ENCODE measurements at places on chromosomes 11 and 22.

GRCh38 chr11:132779497-132779896 is 752.8 kb downstream of the OPCML start:
- no peak for DNase-seq

GRCh38 chr22:48864748-48865147 is 962.9 kb downstream of the BRD1 start:
- no peak for DNase-seq

DNA sequence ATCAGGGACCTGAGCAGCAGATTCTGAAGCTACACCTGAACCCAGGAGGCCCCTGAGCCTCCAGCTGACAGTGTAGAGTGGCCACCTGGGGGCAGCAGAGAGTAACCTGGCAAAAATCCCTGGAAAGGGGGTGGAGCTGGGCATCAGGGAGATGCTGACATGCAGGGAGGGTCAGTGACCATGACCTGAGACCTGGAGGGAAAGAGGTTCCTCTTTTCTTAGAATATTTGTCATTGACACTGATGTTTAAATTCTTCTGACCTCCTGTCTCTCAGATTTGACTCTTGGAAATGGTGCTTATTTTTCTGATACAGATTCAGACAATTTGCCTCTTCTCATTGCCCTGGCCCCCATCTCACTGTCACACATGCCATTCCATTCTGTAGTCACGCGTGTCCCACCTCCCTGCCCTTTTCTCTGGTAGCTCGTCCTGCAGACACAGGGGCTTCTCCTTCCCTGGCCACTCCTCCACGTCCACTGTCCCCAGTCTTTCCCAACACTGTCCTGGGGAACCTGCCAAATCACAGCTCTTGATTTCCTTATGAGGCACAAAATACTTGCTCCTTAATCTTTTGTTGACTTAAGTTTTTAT is 117.2 kb upstream of the IGLL5 start:
- DNase-seq, result no peak

DNA sequence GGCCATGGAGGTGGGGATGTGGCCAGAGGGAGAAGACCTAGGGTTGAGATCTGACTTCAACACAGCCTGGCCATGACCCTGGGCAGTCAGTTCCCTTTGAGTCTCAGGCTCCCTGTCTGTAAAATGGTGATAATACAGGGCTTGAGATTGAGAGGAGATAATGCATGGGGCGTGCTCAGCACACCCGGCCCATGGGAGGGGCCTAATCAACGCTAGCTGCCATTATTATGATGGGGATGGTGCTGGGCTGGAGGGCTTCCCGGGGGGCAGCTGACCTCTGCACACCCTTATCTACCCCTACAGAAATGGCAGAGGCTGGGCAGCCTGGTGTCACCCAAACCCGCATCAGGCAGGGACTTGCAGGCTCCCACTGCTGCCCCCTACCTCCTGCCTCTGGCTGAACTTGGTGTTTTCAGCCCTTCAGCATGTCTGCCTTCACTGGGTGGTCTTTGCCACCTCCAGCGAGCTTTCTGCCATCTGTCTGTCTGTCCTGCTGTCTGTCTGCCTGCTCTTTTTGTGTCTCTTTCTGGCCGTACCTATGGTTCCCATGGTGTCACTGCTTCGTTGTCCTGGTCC is 84.5 kb downstream of the CACNA1I start:
- DNase-seq, result no peak

DNA sequence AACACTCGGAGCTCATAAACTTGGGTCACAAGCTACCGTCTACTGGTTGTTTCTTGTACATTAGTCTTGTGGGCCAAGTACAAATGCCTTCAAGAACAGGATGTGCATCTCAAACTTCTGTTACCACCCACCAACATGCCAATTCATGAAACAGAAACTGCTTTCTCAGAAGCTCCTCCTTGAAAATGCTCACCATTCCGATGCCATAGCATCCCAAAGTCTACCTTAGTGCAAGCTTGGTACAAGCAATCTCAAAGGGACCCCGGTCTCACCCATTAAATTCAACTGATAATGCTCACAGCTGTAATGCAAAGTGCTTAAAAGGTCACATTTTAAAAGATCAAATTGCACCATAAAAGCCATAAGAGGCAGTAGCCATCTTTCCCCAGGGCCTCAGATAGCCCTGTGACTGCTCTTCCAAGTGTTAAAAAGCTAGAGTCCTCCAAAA is 31.8 kb upstream of the CCDC34 start:
- DNase-seq, result no peak

DNA sequence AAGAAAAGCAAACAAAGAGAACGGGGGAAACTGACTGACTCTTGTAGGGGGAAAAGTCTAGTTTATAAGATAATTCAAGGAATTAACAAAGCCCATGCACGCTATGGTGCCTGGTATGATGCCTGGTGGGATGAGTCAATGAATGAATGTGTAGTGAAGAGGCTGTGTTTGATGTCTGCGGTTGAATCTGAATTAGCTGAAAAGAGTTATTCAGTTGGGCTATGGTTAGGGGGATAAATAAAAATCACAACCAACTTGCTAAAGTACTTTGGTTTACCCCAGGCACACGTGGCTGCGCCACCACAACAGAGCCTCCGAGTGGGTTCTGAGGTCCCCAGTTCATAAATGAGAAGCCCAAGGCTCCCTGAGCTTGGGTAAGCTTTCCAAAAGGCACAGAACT is 369.3 kb upstream of the SYN3 start:
- no peak for DNase-seq

DNA sequence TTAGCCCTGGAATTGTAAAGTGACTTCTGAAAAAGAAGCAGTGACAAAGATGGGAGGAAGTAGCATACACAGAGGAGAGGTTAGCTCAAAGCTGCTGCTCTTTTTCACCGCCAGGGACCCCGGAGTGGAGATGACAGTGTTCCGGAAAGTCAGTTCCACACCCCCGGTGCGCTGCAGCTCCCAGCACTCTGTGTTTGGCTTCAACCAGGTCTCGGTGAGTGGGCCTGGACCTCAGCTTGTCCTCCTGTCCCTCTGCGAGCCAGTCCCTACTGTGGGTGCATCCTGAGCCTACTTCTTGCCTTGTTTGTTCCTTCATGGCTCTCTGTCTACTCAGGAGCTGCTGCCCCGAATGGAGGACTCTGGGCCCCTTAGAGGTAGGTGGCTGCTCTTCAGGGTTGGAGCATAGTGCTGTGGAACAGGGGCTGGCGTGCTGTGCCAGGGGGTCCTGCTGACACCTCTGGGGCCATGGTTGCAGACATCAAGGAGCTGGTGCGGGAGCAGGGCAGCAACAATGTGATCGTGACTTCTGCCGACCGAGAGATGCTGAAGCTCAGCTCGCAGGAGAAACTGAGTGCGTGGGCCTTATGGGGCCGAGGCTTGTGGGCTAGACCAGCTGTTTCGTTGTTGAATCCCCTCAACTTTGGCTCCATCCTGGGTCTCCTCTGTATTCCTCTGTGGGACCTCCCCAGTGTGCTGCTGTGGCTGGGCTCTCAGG is 1.7 kb downstream of the PCNX3 start:
- DNase-seq, result no peak

- DNase-seq, result no peak
Measured at GRCh38 chr11:117095284-117096161, 2.7 kb downstream of the SIK3 start.

- no peak for DNase-seq
Measured at GRCh38 chr22:34976474-34976873, 89.5 kb upstream of the ISX start.

DNA sequence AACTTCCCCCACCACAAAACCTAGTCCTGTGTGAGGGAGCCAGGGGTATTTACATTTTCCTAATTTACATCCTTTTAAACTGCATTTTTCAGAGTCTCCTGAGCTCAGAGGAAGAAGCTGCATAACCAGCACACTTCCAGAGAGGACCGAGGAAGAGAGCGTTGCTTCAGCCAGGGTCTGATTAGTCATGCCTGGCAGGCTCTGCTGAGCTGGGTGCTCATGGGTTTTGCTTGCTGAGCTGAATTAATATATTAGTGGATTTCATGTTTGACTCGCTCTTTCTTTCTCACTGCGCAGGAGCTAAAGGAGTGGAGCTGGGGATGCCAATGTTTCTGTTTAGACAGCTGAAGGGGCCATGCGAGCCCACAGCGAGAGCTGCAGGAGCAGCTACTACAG is 539.3 kb upstream of the B3GAT1 start:
- no peak for DNase-seq

- DNase-seq, result no peak
Measured at GRCh38 chr22:33844273-33844672, 76.0 kb downstream of the LARGE1 start.

GRCh38 chr22:42773167-42773566 is 52.5 kb upstream of the A4GALT start:
- no peak for DNase-seq

GRCh38 chr22:42560381-42560780 is 6.6 kb downstream of the SERHL2 start:
- DNase-seq, result no peak

DNA sequence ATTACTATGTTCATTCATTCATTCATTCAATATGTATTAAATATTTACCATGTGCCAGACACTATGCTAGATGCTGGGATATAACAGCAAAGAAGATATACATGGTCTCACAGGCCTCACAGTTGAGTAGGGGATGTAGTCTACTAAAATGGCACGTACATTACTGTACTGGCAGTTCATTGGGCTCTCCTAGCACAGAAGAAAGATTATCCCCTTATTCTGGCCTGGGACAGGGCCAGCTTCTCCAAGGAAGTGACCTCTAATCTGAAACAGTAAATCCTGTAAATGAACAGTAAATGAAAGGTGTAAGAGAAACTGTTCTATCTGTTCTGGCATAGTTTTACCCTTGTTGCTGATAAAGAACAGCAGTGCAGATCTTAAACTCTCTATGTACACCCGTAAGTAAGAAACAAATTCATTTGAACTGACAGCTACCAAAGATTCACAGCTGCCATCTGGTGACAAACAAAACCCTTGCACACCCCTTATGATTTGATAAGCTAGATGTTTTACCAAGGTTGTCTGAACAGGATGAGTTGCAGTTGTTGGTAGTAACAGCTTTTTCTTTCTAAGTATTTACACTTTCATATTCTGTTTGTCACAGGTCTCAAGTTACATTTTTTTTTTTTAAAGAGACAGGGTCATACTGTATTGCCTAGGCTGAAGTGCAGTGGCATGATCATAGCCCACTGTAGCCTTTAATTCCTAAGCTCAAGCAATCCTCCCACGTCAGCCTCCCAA is 263.1 kb downstream of the TMEM135 start:
- no peak for DNase-seq

DNA sequence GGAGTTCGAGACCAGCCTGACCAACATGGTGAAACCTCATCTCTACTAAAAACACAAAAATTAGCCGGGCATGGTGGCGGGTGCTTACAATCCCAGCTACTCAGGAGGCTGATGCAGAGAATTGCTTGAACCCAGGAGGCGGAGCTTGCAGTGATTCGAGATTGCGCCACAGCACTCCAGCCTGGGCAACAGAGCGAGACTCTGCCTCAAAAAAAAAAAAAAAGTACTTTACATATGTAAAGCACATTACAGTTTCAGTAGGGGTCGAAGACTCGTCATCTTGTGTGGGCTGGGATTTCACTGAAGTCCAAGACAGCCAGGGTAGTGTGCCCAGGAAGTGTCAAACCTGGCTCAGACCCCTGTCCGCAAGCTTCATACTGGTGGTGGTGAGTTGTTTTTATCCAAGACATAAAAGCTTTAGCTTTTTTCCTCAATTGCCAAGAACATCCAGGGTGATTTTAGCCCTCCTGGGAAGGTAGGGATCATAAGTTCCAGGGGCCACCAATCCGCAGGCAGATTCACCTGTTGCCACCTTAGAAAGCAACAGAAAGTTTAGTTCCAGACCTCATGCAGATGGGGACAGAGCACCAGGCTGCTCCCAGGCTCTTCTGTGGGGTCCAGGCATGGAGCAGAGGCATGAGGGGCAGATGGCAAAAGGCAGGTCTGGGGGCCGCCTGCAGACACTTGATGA is 21.6 kb upstream of the ADORA2A start:
- no peak for DNase-seq

DNA sequence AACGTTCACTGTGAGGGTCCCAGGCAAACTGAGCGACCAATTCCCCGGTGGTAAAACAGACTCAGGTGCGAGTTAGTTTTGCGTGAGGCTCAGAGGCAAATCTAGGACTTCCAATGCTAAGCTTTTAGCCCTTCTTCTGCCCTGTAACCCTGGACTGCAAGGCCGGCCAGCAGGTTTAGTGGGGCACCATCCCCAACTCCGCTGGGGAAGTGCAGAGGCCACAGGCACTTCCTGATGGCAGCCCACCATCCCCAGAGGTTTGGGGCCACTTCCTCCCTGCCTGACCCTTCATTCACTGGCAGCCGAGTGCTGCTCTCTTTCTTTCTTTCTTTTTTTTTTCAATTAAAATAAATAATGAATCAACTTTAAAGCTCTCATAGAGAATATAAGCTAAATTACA is 124.6 kb upstream of the B3GAT1 start:
- no peak for DNase-seq

- DNase-seq, result no peak
Measured at GRCh38 chr11:27679136-27680015, 20.9 kb downstream of the BDNF start.

DNA sequence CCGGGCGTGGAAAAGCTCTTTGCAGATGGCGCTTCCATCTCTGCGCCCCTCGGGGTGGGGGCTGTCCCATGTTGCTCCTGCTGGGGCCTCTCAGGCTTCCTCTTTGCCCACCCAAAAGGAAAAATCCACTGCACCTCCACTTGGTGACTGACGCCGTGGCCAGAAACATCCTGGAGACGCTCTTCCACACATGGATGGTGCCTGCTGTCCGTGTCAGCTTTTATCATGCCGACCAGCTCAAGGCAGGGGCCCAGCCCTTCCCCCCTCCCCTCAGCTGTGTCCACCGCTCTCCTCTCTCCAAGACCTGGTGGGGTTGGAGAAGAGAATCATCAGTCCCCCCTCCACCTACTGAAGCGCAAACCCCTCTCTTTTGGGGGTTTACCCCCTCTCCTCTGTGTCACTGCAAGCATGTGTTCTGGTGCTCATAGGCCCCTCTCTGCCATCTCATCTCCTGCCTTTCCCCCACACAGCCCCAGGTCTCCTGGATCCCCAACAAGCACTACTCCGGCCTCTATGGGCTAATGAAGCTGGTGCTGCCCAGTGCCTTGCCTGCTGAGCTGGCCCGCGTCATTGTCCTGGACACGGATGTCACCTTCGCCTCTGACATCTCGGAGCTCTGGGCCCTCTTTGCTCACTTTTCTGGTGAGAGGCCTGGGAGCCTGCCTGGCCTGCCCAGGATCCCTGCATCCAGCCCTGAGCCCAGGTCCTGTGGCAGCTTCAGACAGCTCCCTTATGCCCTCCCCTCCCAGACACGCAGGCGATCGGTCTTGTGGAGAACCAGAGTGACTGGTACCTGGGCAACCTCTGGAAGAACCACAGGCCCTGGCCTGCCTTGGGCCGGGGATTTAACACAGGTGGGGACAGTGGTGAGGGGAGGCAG is 1.8 kb downstream of the LARGE2 start:
- DNase-seq, result no peak

GRCh38 chr22:28314959-28315358 is 364.7 kb downstream of the TTC28 start:
- no peak for DNase-seq

GRCh38 chr11:99148352-99148751 is 127.6 kb downstream of the CNTN5 start:
- no peak for DNase-seq

GRCh38 chr11:70538641-70539359 is 140.5 kb downstream of the CTTN start:
- DNase-seq, result no peak

GRCh38 chr22:42360348-42360747 is 71.9 kb downstream of the NFAM1 start:
- no peak for DNase-seq

All from iPS DF 19.7 (cell line).